ENCODE measurements at places on chromosomes 6 and 20. TPM values are rescaled to one million over a fixed set of nuclear protein-coding genes. Genes with fewer than 3 reads are reported as not detected.

GMPR gene
- total RNA-seq: 3.8 TPM

CDH4 gene
- 6.2 TPM for total RNA-seq

CASP8AP2 gene
- 8.0 TPM for total RNA-seq

SNRNP48 gene
- 5.4 TPM for total RNA-seq

CGA gene
- total RNA-seq: not detected

NR2E1 gene
- total RNA-seq: 0.09 TPM

PRDM13 gene
- 0.45 TPM for total RNA-seq

TGM3 gene
- total RNA-seq: not detected

AKAP7 gene
- 3.1 TPM for total RNA-seq

C20orf202 gene
- not detected for total RNA-seq

CALHM5 gene
- 0.05 TPM for total RNA-seq

OR14J1 gene
- total RNA-seq: not detected

SNAP25 gene
- 20.3 TPM for total RNA-seq

BTN1A1 gene
- not detected for total RNA-seq

AIG1 gene
- 23.5 TPM for total RNA-seq

UBE2C gene
- total RNA-seq: 281 TPM

LY6G6D gene
- not detected for total RNA-seq

SLPI gene
- 9.0 TPM for total RNA-seq
